ENCODE measurements at places on chromosomes 2 and 18. TPM values are rescaled to one million over a fixed set of nuclear protein-coding genes. Genes with fewer than 3 reads are reported as not detected.

The UGT1A10 gene
- polyA plus RNA-seq, result not detected

The CRYGA gene
- not detected for polyA plus RNA-seq

The SAG gene
- polyA plus RNA-seq, result not detected

The ARID5A gene
- 3.3 TPM for polyA plus RNA-seq

The POTEJ gene
- polyA plus RNA-seq, result not detected

The CYB5A gene
- polyA plus RNA-seq, result 42.1 TPM

The PAX3 gene
- not detected for polyA plus RNA-seq

The TEKT4 gene
- not detected for polyA plus RNA-seq

The ALK gene
- polyA plus RNA-seq, result 0.55 TPM

The SCN2A gene
- 7.3 TPM for polyA plus RNA-seq

The CFC1B gene
- polyA plus RNA-seq, result not detected

The DES gene
- 0.21 TPM for polyA plus RNA-seq

The KIAA2012 gene
- polyA plus RNA-seq, result 0.11 TPM

The CCDC150 gene
- polyA plus RNA-seq, result 4.6 TPM

The NPHP1 gene
- polyA plus RNA-seq, result 6.9 TPM

The CFC1 gene
- not detected for polyA plus RNA-seq

The TMEM200C gene
- not detected for polyA plus RNA-seq

The FAM136A gene
- polyA plus RNA-seq, result 50.6 TPM

The CD207 gene
- 0.33 TPM for polyA plus RNA-seq

The OR6B3 gene
- polyA plus RNA-seq, result not detected

The CEP192 gene
- 9.4 TPM for polyA plus RNA-seq

GRCh38 chr18:2822213-2822921 is 24.4 kb upstream of the EMILIN2 start:
- no peaks in the 10 kb centered on the region for H3K36me3 ChIP-seq
- H3K4me3 ChIP-seq, result no peak overlapping the region
- no peaks in the 10 kb centered on the region for H3K4me1 ChIP-seq
- no peak overlapping the region for H3K27ac ChIP-seq
- no peak for DNase-seq
- no peaks in the 10 kb centered on the region for H3K27me3 ChIP-seq

DNA sequence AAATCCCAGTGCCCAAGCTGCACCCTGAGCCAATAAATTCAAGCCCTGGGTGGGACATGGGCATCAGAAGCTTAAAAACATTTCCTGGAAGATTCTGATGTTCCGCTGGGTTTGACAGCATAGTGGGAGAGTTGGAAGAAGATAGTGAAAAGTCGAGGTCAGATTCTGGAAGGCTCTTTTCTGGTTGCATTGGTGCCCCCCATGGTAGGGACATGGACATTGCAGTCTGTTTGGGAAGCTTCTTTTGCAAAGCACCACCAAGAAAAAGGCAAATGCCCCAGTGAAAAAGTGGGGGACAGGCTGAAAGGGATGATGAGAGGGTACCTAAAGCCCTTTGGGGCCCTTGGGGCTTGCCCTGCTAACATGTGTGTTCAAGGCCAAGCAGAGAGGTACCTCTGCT is 21.0 kb downstream of the MERTK start:
- H3K4me3 ChIP-seq, result no peak overlapping the region
- H3K36me3 ChIP-seq, result no peaks in the 10 kb centered on the region
- DNase-seq, result no peak
- H3K27ac ChIP-seq, result peak overlapping the region; percentile 69

GRCh38 chr18:31983976-31984375 is 34.6 kb upstream of the RNF125 start:
- H3K4me3 ChIP-seq, result no peak overlapping the region
- H3K27ac ChIP-seq, result no peak overlapping the region
- H3K4me1 ChIP-seq, result no peaks in the 10 kb centered on the region
- no peaks in the 10 kb centered on the region for H3K27me3 ChIP-seq
- DNase-seq, result no peak

- no peaks in the 10 kb centered on the region for H3K36me3 ChIP-seq
- no peaks in the 10 kb centered on the region for H3K27me3 ChIP-seq
- no peak for DNase-seq
- H3K27ac ChIP-seq, result no peak overlapping the region
- no peaks in the 10 kb centered on the region for H3K4me1 ChIP-seq
- no peak overlapping the region for H3K4me3 ChIP-seq
Observed at GRCh38 chr2:134268265-134268664, 14.4 kb downstream of the MGAT5 start.

DNA sequence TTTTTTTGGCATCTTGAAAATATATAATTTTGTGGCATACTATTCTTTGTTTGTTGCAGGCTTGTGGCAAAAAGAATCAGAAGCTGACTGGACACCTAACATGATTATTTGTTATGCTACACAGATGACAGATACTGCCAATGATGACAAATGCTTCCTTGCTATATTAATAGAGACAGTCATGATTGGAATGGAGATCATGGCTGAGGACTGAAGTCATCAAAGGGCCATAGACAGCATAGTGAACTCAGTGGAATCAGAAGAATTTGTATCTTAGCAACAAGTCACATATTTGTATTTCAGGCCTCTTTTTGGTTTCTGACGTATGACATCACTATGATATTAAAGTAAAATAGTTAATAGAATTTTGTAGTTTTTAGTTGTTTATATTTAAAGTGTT is 1003.8 kb upstream of the DDX18 start:
- H3K4me3 ChIP-seq, result no peak overlapping the region
- no peak overlapping the region for H3K27ac ChIP-seq
- H3K27me3 ChIP-seq, result no peaks in the 10 kb centered on the region
- no peaks in the 10 kb centered on the region for H3K36me3 ChIP-seq
- H3K4me1 ChIP-seq, result no peaks in the 10 kb centered on the region

- no peaks in the 10 kb centered on the region for H3K36me3 ChIP-seq
- H3K4me1 ChIP-seq, result no peaks in the 10 kb centered on the region
- DNase-seq, result no peak
- no peak within 1 kb of the TSS for H3K27ac ChIP-seq
- H3K27me3 ChIP-seq, result no peaks in the 10 kb centered on the region
Observed at GRCh38 chr18:46657115-46657955, at the start of gene LOXHD1. Gene LOXHD1, minus strand, starts transcription at chr18:46657220. Its CDS starts 187 bp downstream, at chr18:46657033.

DNA sequence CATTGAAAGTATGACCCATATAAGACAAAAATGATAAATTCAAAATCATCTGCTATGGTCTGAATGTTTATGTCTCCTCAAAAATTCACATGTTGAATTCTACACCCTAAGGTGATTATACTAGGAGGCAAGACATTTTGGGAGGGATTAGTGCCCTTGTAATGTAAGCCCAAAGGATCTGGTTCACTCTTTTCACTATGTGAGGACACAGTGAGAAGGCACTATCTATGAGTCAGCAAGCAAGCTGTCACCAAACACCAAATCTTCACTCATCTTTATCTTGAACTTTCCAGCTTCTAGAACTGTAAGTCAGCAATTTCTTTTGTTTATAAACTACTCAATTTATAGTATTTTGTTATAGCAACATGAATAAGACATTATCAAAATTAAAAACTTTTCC is 284.7 kb upstream of the ZC3H15 start:
- no peaks in the 10 kb centered on the region for H3K27me3 ChIP-seq
- H3K27ac ChIP-seq, result no peak overlapping the region
- no peaks in the 10 kb centered on the region for H3K4me1 ChIP-seq

GRCh38 chr2:97546711-97547110 is 43.0 kb downstream of the ANKRD36B start:
- no peaks in the 10 kb centered on the region for H3K4me1 ChIP-seq
- no peaks in the 10 kb centered on the region for H3K27me3 ChIP-seq
- H3K36me3 ChIP-seq, result peaks cover 16% of the 10 kb centered on the region
- no peak overlapping the region for H3K4me3 ChIP-seq
- DNase-seq, result no peak

GRCh38 chr18:39571511-39571910 is 2005.9 kb upstream of the CELF4 start:
- no peaks in the 10 kb centered on the region for H3K36me3 ChIP-seq
- H3K4me3 ChIP-seq, result no peak overlapping the region
- H3K27ac ChIP-seq, result no peak overlapping the region
- DNase-seq, result peak; percentile 41

DNA sequence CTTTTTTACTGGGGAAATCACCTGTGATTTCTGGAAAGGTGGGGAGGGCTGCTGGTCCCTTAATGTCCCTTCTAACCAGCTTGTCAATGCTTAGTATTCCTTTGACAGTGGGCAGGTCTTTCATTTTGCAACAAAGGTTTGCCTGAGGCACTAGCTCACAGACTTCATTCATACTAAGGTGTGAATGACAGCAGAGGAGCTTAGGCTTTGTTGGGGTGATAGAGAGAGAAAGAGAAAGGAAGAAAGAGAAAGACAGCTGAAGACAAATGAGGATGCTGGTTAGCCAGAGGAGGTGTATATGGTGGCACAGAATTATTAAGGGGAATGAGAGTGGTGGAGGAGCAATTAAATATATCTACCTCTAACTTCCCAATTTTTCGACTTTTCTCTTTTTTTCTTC is 28.9 kb upstream of the GTF2A1L start:
- no peak overlapping the region for H3K4me3 ChIP-seq
- no peaks in the 10 kb centered on the region for H3K27me3 ChIP-seq
- DNase-seq, result no peak
- no peak overlapping the region for H3K27ac ChIP-seq
- H3K36me3 ChIP-seq, result no peaks in the 10 kb centered on the region

GRCh38 chr2:5374762-5375161 is 317.4 kb upstream of the SOX11 start:
- DNase-seq, result no peak
- H3K4me1 ChIP-seq, result peaks cover 2% of the 10 kb centered on the region
- no peaks in the 10 kb centered on the region for H3K27me3 ChIP-seq
- no peaks in the 10 kb centered on the region for H3K36me3 ChIP-seq

DNA sequence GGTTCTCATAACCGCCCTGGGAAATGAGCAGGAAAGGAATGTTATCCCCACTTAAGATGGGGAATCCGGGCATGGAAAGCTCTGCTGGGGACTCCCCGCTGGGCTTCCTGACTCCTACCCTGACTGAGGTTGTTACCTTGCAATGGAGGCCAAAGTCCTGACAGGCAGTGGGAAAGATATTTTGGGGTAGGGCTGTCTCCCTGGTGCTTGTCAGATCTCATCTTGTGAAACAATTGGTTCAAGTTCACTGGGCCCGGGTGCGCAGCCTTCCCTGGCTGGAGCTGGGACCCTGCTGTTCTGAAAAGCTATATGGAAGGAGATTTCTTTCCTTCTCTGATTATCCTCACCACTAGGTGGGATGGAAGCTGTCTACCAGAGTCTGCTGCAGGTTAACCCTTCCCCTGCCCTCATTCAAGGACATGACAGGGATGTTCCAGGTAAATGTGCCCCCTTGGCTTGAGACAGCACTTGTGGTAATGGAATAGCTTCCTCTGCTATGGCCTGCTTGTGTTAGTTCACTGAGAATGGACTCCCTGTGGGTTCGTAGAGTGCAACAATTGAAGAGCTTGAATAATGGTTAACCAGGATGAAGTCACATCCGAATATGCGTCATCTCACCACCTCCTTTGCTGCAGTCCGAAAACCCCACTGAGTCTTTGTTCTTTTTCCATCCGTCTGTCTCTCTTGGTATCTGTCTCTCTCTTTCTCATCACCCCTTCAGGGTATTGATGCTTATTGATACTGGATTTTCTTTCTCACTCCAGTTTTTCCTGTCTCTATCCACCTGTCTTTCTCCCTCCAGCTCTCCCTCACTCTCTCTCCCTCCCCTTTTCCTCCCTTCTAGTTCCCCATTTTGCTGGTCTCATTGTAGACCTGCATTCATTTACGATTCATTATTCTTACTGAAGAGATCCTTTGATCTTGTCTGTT is 67.8 kb upstream of the EPAS1 start:
- H3K36me3 ChIP-seq, result no peaks in the 10 kb centered on the region
- H3K4me1 ChIP-seq, result no peaks in the 10 kb centered on the region
- DNase-seq, result no peak
- no peaks in the 10 kb centered on the region for H3K27me3 ChIP-seq
- no peak overlapping the region for H3K27ac ChIP-seq
- H3K4me3 ChIP-seq, result no peak overlapping the region

DNA sequence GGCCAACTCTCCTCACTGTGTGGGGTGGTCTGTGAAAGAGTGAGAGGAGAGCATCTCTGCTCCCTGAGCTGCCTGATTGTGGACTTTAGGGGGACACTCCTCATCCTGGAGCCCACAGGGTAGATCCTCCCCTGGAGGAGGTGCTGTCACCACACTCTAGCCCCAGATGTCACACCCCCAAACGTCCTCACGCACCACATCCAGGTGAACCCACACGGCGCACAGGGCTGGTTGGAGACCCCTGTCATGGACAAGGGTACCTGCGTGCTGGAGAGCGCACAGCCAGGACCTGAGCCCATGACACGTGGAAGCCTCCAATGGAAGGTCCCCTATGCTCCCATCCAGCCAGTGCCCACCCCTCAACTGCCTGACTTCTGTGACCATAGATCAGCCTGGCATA is 10.5 kb downstream of the AGXT start:
- no peak overlapping the region for H3K4me3 ChIP-seq
- no peaks in the 10 kb centered on the region for H3K36me3 ChIP-seq
- no peaks in the 10 kb centered on the region for H3K4me1 ChIP-seq

DNA sequence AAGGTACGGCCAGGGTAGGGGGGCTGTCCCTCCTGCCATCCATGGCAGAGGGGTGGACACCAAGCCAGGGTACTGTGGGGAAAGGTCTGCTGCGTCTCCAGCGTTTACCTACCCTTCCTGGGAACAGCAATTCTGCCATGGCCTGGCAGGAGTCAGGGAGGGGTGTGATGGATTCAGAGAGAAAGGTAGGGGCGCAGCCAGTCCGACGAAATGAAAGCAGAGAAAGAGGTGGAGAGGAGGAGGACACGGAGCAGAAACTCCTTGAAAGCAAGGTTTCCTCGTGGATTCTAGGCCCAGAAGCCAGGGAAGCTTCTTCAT is 182.9 kb downstream of the ZFP36L2 start:
- H3K36me3 ChIP-seq, result no peaks in the 10 kb centered on the region
- H3K4me1 ChIP-seq, result peaks cover 46% of the 10 kb centered on the region
- H3K27me3 ChIP-seq, result no peaks in the 10 kb centered on the region
- no peak overlapping the region for H3K4me3 ChIP-seq

GRCh38 chr2:54669677-54670484 is 53.6 kb upstream of the EML6 start:
- no peaks in the 10 kb centered on the region for H3K27me3 ChIP-seq
- H3K4me3 ChIP-seq, result no peak overlapping the region
- DNase-seq, result no peak
- peaks cover 31% of the 10 kb centered on the region for H3K4me1 ChIP-seq
- peaks cover 44% of the 10 kb centered on the region for H3K36me3 ChIP-seq

GRCh38 chr2:45919711-45920111 is 268.2 kb downstream of the PRKCE start:
- H3K27ac ChIP-seq, result no peak overlapping the region
- peaks cover 41% of the 10 kb centered on the region for H3K4me1 ChIP-seq
- no peak for DNase-seq
- H3K36me3 ChIP-seq, result no peaks in the 10 kb centered on the region
- H3K27me3 ChIP-seq, result no peaks in the 10 kb centered on the region
- H3K4me3 ChIP-seq, result no peak overlapping the region

DNA sequence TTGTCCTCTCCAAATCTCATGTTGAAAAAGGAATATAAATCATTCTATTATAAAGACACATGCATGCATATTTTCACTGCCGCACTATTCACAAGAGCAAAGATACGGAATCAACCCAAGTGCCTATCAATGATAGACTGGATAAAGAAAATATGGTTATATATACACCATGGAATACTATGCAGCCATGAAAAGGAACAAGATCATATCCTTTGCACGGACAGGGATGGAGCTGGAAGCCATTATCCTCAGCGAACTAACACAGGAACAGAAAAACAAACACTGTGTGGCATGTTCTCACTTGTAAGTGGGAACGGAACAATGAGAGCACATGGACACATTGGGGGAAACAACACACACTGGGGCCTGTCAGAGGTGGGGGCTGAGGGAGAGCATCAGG is 28.1 kb upstream of the PARD3B start:
- no peak overlapping the region for H3K27ac ChIP-seq
- no peak overlapping the region for H3K4me3 ChIP-seq
- H3K27me3 ChIP-seq, result no peaks in the 10 kb centered on the region
- no peak for DNase-seq

- no peaks in the 10 kb centered on the region for H3K36me3 ChIP-seq
- H3K4me3 ChIP-seq, result no peak overlapping the region
- H3K4me1 ChIP-seq, result peaks cover 6% of the 10 kb centered on the region
- H3K27ac ChIP-seq, result no peak overlapping the region
Observed at GRCh38 chr2:26675651-26676255, 16.8 kb upstream of the KCNK3 start.

Data from SK-N-SH (cell line).